ENCODE measurements at places on chromosomes 13 and 19.

DNA sequence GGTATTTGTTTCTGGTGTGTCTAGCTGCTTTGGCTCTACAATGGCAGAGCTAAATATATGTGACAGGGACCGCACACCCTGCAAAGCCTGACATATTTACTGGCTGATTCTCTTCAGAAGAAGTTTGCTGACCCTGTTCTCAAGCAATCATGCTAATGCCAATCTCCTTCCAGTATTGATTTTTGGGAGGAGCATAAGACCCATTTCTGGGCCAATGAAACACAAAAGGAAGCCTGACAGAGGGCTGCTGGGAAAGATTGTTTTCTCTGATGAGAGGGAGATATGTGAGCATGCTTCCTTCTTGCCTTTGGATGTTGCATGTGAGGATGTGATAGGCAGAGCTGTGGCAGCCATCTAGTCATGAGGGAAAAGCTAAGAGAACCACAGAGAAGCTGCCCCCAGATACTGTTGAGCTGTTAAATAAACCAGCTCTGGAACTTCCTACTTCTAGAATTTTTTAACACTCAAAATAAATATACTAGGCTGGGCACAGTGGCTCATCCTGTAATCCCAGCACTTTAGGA lies 31.4 kb upstream of the TPTE2 start:
- DNase-seq = no peak

DNA sequence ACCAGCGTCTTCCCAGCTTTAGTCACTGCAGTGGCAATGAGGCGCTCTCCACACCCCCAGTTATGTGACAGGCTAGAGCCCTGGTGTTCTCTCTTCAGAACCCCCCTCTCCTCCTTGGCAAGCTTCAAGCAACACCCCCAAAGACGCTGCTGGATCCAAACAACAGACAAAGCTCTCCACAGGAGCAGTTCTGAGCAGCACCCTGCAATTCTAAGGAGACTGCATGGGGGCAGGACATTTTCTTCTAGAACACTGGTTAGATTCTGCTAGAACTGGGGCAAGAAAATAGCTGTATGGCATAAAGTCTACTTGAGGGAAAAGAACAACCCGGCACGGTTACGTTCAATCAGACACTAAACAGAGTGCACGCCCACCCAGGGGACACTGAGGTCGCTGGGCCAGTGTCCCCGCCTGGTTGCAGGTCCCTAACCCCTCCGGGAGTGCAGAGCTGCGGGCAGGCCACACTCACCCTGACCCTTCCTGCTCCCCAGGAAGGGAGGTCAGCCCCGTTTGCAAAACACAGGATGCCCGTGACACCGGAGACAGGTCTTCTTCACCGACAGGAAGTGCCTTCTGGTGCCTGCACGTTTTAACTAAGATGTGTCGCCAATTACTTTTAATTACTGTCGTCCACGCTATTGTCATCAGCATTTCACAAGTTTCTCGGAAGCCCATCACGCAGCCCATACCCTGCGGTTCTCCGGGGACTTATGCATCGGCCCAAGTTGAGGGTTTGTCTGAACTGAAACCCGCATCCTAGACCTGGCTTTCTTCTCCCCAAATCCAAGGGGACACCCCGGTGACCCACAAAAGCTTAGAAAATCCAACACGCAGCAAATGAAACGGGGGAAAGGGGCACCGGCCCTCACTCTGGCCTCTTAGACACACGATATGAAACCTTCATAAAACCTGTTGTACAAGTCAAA lies 943 bp downstream of the GJB6 start:
- DNase-seq = no peak

DNA sequence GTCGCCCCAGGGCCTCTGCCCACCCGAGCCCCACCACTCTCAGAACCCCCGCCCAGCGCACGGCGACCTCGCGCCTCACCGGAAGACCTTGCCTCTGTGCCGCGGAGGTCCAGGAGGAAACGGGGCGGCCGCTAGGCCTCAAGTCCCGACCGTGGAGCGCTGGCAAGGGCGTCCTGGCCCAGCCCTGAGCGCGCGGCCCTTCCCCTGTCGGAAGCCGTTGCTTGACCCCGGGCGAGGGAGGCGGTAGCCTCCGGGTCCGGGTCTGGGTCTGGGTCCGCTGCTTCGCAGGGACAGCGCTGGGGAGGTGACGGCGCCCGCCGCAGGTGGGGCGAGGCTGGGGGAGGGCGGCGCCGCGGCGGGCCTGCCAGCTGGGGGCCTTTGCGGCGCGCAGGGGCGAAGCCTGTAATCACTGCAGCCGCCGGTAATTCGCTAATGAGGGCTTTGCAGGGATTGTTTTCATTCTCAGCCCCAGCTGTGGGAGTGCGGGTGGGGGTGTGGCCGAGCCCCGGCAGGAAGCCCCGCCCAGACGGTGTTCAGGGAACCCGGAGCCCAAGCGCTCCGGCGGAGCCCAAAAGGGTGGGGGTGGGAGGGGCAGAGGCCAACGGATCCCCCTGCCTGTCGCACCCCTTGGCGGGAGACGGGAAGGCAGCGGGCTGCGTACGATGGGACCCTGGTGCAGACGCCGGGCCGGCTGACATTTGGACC lies 8.6 kb downstream of the C19orf25 start:
- no peak for DNase-seq

- no peak for DNase-seq
Observed at GRCh38 chr13:79571147-79571546, 90.2 kb downstream of the NDFIP2 start.

GRCh38 chr13:32940601-32941000 lies 75.6 kb upstream of the KL start:
- DNase-seq = no peak

DNA sequence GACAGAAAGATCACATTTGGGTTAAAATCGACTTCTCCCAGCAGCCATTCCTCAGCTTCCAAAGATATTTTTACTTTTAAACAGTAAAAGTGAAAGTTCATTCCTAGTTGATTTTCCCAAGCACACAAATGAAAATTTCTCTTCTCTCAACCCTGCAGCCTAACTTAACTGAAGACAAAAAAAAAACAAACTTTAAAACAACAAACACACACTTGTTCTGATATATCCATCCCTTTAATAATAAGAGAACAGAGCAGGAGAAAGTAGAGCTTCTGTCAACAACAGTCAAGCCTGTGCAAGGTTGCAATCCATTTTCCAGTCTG lies 72.9 kb downstream of the STK24 start:
- no peak for DNase-seq

- DNase-seq = no peak
Observed at GRCh38 chr19:17654993-17655392, 33.2 kb downstream of the UNC13A start.

DNA sequence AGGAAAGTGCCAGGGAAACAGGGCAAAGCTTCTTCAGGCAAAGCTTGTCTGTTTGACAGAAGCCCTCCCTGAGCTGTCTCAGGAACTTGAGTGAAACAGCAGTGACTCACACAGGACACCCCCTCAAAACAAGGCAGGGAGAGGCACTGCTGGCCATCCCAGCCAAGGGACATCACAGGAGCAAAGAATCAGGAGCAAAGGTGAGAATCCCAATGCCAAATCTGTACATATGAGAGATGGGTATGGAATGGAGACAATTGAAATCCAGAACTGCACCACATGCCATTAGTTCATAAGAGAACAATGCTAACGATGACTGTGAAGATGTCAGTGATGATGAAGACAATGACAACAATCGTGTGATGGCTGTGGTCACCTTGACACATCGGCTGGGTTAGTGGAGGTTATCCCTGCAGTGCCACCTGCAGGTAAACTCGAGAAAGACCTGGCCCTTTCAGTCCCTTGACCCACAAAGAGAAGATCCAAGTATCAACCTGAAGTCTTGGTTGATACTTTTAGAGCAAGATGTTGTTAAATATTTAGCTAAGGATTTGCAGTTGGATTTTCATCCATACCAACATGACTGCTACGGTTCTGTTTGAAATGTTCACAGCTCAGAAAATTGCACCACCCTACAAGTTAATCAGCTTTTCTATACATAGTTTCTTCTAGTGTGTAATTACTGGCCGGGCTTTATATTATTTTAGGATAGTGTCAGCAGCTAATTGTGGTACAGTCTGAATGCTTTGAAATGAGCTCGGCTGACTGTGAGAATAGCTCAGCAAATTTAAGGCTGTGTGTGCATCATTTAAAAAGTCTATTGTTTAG lies 42.0 kb upstream of the IPO5 start:
- DNase-seq = no peak

GRCh38 chr13:99378985-99379733 lies 72.0 kb upstream of the GPR183 start:
- no peak for DNase-seq

DNA sequence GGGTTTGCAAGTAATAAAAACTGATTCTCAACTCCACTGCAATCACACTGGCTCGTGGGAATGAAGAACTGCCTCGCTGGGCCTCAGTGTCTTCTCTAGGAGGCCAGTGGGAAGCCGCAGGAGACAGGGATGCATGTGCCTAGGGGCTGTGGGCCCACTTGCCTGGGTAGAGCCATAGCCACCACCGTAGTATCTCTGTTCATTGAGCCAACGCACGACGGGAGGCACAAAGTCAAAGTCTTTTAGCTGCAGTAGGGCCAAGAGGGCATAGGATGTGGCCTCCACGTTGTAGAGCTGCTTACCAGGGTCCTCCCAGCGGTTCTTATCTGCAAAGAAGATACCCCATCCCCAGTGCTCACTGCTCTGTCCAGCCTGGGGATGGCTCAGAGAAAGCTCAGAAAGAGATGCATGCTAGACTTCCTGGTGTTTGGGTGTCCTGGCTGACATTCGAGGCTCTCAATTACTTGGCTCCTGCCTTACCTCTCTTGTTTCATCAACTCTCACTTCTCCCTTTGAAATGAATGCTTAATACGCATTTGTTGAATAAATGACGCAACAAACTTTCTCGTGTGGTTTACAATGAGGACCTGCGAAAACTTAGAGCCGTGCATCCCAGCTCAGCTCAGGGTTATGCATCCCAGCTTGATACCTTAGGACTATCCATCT lies 16.1 kb upstream of the TNFSF14 start:
- DNase-seq = no peak

DNA sequence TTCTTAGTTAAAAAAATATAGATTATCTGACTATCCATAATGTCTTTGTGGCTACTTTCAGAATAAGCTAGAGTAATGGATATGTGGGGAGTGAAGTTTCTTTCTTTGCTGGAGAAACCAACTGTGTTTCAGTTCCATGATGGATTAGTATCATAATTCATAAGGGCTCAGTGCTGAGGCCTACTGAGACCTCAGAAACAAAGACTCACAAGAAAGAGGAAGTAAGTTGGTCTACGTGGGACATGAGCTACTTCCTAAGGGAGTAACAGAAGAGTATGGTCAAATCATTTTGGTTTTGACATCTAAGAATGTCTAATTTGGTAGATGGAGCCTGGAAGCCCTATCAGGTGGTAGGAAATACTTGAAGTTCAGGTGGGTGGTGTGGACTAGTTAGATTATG lies 99.0 kb upstream of the HTR2A start:
- no peak for DNase-seq

DNA sequence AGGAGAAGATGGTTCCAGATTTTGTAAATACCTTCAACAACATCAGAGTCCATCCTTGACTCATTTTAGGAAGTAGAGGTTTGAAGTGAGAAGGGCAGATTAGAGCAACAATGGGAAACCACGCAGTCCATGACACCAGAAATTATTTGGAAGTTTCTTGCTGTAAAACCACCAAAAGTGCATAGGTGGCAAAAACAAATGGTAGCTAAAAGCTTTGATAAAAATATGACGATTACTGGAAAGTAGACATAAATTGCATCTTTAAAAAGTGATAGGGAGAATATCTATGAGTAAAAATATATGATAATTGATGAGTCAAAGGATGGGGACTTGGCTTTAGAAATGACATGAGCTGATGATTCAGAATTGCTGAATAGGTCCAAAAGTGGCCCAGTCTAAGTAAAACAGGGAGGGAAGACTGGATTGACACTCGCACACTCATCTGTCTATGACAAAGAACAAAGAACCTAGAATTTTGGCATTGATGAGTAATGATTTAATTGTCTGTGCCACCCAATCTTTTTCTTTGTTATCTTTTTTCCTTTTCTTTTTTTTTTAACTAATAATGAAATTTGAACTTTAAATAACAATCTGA lies 472.2 kb downstream of the MYO16 start:
- no peak for DNase-seq

DNA sequence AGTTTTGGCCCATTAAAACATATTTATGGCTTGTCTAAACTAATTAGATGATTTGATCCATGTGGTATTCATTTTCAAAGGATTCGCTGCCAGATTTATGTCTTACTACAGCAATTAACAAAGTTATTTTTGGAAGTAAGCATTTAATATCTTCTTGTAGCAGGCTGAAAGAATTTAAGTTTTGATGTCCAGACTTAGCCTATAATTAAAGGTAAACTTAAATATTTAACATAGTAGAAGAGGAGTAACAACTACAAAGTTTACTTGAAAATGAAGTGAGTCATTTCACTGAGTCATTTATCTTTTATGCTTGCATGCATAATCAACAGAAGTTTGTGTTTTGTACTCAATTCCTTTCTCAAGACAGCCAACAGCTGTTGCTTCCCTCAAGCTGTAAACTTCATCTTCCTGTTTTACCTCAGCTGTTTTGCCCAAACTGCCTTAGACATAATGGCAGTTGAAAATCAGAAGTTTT lies 58.1 kb downstream of the EDNRB start:
- no peak for DNase-seq

GRCh38 chr19:10708291-10708690 lies 7.1 kb downstream of the QTRT1 start:
- no peak for DNase-seq

- no peak for DNase-seq
Observed at GRCh38 chr19:18839465-18840287, 7.9 kb downstream of the UPF1 start.

DNA sequence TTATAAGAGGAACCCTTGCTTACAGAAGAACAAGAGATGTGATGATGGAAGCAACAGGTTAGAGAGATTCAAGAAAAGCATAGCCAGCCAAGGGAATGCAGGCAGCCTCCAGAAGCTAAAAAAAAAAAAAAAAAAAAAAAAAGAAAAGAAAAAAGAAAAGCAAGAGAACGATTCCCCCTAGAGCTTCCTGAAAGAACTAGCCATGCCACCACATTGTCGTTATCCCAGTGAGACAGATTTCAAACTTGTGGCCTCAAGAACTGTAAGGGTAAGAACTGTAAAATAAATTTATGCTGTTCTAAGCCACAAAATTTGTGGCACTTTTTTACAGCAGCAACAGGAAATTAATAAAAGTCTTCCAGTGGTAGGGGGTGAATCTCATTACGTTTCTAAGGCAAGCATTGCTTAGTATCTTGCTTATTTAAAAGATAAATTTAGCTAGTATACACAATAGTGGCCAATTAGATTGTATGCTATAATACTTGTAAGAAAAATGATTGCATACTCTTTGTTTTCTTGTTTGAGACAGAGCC lies 21.8 kb downstream of the RFXAP start:
- no peak for DNase-seq

- DNase-seq = no peak
Observed at GRCh38 chr13:75226733-75227435, 255.1 kb downstream of the TBC1D4 start.

Data from neural crest cell (in vitro differentiated cells).